ENCODE measurements at places on chromosomes 3 and 15. TPM values are rescaled to one million over a fixed set of nuclear protein-coding genes. Genes with fewer than 3 reads are reported as not detected.

DNA sequence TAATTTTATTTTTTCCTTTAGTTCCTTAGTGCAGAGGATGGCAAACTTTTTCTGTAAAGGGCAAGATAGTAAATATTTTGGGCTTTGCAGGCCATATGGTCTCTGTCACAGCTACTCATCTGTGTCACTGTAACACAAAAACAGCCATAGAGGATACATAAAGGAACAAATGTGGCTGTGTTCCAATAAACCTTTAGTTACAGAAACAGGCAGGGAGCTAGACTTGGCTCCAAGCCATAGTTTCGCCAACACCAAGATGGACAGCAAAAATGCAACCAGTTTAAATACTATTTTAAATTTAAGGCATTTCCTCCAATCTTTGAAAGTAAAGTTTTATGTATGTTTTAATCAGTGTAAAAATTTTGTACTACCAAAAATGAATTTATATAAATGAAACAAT lies 753.4 kb downstream of the FHIT start:
- no peak for DNase-seq

RLBP1 gene
- total RNA-seq = not detected

DNA sequence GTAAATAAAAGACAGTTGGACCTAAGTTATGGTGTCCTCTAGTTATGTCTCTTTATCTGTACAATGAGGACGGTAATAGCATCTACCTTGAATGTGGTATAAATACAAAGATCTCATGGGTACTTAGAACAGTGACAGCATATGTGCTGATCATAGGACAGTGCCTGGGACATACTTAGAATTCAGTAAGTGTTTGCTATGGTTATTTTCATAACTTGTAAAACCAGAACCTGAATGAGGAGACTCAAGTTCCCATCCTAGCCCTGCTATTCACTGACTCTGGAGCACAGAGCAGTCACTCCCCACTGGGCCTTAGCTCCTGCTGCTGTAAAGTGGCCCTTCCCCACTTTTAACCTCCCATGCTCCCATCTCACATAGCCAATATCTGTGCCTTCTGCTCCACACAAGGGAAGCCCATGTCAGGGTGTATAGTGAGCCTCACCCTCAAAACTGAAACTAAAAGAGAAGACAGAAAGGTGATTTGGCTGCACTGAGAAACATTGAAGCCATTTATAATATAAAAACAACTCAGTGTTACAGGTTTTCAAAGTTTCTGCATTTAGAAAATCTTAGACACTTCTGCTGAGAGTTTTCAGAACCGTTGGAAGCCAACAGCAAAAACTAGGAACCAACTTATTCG lies 225.4 kb upstream of the UBE2E2 start:
- no peak for DNase-seq

DNA sequence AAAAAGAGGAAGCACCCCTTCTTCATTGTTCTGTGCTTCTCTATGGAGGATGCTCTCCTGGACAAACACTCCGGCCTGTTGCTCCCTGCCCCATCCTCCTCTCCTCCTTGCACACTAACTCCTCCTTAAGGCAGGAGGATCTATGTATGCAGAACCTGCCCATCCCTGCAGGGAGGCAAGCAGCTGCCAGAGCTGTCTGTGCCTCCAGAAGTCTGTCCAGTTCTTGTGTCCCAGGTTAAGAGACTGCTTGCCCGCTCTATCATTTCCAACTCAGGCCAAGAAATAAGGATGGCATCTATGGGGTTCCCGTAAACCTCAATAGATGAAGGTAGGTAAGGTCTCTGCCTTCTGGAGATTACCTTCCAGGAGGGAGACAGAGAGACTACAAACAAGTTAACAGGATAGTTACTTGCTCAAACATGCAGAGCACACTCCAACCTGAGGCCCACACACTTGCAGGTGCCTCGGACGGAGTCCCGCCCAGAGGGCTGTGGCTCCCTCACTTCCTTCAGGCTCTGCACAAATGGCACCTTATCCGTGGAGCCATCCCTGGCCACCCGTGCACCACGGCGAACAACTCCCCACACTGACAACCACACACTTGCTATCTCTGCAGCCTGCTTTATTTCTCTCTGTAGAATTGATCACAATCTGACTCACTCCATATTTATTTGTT lies 6.9 kb downstream of the XXYLT1 start:
- peak; percentile 18 for DNase-seq

DNA sequence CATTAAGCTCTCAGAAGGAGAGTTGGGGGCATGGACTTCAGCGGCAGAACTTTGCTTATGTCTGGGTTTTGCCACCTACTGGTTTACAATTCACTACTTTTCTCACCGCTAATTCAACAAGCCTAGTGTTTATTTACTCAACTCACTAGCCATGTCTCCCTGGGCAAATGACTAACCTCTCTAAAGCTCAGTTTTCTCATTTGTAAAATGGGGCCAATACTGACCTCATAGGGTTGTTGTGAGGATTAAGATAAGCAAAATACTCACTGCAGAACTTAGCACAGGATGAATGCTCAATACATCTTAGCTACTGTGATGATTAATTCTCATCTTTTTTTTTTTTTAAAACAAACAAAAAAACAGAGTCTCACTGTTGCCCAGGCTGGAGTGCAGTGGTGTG lies 106.3 kb downstream of the CADPS start:
- DNase-seq = no peak

CPNE9 gene
- 0.31 TPM for total RNA-seq

BLM gene
- 45.3 TPM for total RNA-seq

GRCh38 chr15:94352636-94353487 lies 121.5 kb downstream of the MCTP2 start:
- no peak for DNase-seq

- peak; percentile 64 for DNase-seq
Measured at GRCh38 chr3:128849911-128850455, 29.4 kb upstream of the ACAD9 start.

- DNase-seq = no peak
Measured at GRCh38 chr15:36827824-36828223, 248.4 kb downstream of the CDIN1 start.

- DNase-seq = no peak
Measured at GRCh38 chr3:721086-721485, 371.7 kb upstream of the CNTN6 start.

Data from right cardiac atrium (tissue), 5 donors.